ENCODE measurements at places on chromosomes 2 and 18.

- no peak for DNase-seq
Observed at GRCh38 chr2:206853915-206854314, 85.4 kb upstream of the CPO start.

DNA sequence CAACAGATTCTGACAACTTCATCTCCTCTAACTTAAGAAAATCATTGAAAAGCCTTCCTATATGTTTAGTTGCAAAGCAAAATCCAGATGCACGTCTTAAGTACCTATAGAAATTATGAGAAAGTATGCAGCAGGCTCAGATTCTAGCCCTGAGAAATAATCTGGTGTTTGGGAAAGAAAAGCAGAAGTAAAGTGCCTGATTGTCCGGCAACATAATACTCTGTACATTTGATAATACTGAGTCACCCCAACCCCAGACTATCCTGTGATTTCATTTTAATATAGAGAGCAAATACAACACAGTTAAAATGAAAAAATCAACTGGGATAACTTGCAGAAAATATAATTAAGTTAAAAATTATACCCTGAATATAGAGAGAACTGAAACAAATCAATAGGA is 13.5 kb downstream of the RFX8 start:
- no peak for DNase-seq

- no peak for DNase-seq
Observed at GRCh38 chr18:51226068-51226467, 28.6 kb upstream of the MEX3C start.

GRCh38 chr2:44529448-44529847 is 167.7 kb downstream of the CAMKMT start:
- DNase-seq: no peak

- DNase-seq: no peak
Observed at GRCh38 chr2:12192762-12193161, 446.3 kb downstream of the LPIN1 start.

DNA sequence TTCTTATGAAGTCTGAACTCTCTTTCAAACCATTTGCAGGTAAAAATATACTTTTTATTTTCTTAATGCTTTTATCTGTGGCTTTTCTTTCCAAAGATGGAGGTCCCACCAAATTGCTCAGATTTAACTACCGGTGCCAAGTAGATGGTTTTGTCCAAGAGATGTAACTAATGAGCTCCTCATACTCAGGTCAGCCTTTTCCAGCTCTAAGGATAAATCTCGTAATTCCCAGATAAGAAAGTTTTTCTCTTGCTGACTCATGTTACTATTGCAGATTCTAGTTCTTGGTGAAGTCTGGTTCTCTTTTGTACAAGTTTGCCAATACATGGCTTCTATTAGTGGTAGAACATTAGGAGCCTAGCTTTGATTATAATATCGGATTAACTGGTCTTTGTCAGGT is 550.8 kb upstream of the ZNF804A start:
- no peak for DNase-seq

DNA sequence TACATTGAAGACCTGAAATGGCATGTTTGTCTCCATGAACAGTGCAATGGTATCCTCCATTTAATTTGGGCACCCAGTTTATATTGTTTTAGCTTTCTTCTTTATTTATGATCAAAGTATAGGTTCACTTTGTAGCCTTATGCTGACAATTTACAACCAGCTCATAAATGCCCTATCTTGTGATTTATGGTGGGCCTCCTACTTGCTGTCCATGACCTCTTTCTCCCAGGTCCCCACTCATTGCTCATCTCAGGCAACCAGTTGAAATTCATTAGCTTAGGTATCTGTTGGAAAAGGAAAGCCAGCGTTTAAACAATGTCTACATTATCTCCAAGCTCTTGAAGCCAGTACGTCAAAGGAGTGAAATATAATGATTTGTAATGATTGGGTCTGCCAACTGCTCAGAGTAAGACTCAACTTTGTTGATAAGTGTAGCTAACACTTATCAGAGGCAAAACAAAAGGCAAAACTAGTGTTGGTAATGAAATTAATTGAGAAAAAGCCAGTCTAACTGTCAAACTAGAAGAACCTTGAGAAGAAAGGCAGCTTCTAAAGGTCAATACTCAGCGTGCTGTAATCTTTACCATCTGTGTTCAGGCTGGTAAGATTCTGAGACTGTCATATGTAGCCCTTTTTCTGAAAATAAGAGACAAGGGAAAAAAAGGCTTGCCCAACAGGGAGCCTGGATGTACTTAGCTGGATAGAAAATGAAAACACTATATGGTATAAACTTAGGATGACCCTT is 695.9 kb downstream of the EPHA4 start:
- DNase-seq: no peak

GRCh38 chr2:177124371-177124770 is 88.2 kb upstream of the HNRNPA3 start:
- no peak for DNase-seq

DNA sequence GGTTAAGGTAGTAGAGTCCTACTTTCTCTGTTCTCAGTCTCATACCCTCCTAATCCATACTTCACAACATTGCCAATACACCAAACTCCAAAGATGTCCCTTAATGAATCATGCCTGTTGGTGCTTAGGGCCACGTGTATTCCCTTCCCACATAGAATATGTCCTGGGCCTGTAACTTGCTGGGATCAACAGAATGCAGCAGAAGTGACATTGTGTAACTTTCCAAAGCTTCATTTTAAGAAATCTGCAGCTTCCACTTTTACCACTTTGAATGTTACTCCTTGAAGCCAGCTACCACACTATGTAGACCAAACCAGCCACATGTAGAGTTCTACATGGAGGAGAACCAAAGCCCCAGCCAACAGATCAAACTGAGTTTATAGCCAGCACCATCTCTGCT is 58.5 kb upstream of the ARHGAP15 start:
- no peak for DNase-seq

- DNase-seq: no peak
Observed at GRCh38 chr2:126518196-126518595, 137.8 kb upstream of the GYPC start.

DNA sequence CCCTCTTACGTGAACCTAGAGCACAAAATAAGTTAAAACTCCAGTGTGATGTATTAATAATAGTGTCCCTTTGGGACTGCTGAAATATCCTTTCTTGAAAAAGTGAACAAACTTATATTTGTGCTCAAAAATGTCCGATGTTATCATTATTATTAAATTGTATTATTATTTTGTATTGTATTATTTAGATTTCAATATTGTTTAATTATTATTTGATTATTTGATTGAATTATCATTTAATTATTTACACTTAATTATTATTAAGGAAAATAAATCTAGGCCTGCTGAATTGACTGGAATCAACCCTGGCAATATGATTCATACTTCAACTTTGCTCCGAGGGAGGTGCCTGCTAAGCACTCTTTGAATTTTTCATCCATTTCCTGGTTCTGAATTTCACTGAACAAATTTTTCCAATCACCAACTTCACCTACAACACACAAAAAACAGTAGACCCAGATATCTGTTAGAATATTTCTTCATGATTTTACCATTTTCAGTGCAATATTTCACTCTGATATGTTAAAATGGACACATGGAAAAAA is 10.9 kb upstream of the EIF2AK2 start:
- DNase-seq: no peak

GRCh38 chr2:156630579-156631337 is 194.6 kb downstream of the GPD2 start:
- DNase-seq: no peak

DNA sequence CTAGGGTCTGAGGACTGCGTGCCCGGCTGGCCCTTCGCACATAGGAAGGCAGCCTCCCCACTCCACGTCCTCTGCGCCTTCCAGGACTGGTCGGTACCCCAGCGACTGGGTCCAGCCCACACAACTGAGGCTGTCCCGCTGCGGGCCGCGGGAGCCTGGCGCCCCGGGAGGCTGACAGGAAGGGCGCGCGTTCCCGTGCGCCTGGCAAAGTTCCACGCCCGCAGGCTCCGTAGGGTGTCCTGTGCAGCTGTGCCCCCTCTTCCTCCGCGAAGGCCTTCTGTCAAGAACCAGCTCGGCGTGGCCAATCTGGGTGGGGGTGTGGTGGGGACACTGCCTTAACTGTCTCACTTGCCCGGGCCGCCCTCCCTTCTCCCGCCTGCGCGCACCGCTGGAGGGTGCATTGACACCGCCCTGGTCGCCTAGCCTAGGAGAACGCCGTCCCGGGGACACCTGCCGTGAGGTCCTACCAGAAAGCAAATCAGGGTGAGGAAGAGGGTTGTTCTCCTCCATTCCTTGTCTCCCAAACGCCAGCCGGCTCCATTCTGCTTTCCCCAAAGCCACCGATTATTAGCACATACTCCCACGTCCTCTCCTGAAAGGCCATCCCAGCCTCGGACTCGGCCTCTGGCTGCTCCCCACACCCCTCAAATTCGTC is 618 bp upstream of the LYPD1 start:
- DNase-seq: no peak

DNA sequence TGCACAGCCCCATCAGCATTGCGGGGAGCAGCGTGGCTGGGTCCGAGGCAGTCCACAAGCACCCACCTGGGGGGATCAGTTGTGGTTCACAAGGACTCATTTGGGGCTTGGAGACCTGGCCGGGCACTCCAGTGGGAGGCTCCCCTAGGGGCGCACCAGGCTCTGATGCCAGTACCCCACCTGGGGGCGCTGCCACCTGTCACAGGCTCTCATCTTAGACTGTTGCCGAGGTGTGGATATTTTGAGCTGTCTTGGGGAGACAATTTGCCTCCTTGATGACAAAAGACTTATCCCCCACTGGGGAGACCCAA is 3.0 kb downstream of the ADRA2B start:
- DNase-seq: no peak

GRCh38 chr2:128301501-128301966 is 17.1 kb downstream of the HS6ST1 start:
- DNase-seq: no peak

DNA sequence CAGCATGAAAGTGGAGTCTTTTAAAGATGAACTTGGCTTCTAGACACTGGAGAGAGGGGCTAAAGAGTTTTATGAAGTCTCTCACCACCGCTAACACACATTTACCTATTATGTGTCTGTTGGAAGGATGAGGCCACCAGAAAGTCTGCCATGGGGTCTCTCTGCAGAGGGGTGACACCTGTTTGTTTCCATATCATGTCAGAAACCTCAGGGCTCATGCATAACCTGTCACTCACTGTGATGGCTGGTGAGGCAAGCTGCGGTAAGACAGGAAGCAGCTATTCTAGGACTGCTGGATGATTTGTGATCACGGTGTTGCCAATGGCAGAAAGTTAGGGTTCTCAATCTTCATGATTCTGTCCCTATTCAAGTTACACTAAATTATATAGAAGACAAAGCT is 60.8 kb upstream of the DNMT3A start:
- no peak for DNase-seq

- DNase-seq: no peak
Observed at GRCh38 chr18:47285456-47285855, 34.0 kb upstream of the SKOR2 start.

DNA sequence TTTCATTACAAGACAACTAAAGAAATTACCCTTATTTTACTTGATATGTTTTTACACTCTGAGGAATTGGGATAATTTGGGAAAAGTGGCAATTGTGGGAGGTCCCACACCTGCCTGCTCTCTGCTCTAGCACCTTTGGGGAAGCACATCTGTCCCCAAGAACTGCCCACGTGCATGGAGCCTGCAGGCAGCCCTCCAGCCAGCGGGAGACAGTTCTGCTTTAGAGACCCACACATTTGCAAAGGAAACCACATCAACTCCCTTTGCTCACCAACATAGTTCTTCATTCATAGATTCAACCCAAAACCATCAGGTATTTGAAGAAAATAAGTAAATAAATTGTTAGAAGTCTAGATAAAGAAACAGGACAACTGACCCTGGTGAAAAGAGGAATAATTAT is 239.9 kb upstream of the ID2 start:
- no peak for DNase-seq

DNA sequence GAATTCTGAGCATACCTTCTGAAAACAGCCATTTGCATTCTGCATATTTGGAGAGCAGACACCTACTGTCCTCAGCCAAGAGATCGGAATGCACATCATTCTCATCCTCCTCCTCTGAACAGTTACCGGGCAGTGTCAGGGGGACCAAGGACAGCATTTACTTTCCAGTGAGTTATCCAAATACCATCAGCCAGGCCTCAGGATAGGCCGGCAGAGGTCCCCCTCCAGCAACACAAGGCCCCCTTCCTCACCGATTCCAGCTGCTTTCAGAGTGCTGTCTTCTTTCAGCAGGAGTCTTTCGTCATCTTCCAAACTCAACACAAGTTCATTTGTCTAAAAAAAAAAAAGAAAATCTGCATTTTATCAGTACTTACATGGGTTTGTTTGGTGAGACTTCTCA is 55.3 kb downstream of the C2orf76 start:
- no peak for DNase-seq

DNA sequence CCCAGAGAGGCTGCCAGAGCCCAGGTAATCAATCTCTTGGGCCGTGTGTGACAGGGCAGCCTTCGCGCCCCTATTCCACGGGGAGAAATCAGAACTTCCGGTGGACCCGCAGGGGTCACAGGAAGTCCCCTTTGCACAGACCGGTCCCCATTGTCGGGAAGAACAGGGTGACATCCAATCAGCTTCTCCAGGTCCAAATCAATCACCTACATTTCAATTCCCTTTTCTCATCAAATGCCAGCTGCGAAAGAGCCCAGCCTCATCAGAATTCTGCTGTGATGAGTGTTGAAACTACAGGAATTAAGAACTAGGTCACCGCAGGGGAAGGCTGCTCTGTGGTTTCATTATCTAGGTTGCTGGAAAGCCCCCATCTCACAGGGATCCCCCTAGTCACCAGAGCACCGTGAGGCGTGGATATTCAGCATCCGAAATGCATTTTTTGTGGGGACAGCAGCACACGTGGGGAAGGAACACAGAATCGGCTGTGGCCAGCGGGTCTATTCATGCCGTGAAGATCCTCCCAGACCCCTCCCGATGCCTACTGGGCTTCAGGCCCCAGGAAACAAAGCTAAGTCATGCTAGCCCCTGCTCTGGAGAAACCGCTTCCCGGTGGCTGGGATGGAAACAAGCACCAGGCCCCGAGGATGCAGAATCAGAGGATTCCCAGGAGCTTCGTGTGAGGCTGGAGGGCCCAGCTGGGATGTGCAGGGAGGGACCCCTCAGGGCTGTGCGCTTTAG is 193.7 kb upstream of the ID2 start:
- no peak for DNase-seq

- no peak for DNase-seq
Observed at GRCh38 chr2:42844901-42845821, 52.8 kb upstream of the HAAO start.

DNA sequence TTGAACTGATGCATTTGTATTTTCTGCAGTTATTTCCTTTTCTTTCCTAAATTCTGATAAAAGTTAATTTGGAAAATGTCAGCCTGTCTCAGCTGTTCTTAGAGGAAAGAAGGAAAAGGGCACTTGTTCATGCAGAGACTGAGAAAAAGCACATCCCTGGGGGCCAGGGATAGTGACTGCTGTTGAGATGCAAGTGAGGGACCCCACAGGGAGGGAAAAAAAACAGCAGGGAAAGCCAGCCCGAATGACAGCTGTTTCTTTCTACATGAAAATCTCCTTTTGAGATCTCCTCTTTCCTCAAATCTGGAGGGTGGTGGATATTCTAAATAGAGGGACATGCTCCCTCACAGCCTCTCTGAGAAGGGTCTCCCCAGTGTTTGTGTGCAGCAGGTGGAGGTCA is 14.0 kb upstream of the MTA3 start:
- no peak for DNase-seq
